ENCODE measurements at places on chromosomes 7 and 10.
A peak's percentile ranks its signal among the peaks of the same experiment; 100 is the strongest.

GRCh38 chr10:3886641-3887251, 101.7 kb upstream of the KLF6 start:
- no peak for DNase-seq

- DNase-seq, result no peak
Observed at GRCh38 chr7:141992156-141992555, 3.5 kb upstream of the MGAM start.

- no peak for DNase-seq
Observed at GRCh38 chr7:115748123-115748738, 282.3 kb downstream of the TFEC start.

DNA sequence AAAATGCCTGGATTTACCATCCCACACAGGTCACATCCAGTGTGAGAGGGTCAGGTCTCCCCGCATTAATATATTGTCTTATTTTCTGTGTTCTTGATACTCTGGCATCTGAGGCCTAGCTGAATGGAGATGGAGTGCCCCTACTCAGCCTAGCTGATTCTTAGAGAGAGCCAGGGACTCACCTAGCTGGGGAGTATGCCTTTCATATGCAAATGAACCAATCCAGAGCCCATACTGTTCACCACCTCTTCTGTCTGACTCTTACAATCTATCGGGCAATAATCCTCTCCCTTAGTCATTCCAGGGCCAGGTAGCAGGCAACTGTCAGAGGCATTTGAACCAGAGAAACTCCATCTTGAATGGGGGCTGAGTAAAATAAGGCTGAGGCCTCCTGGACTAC, 46.3 kb downstream of the LBX1 start:
- no peak for DNase-seq

- no peak for DNase-seq
Observed at GRCh38 chr7:150649080-150649385, 16.8 kb upstream of the GIMAP6 start.

GRCh38 chr7:102830197-102830596, 81.4 kb downstream of the FAM185A start:
- DNase-seq, result no peak

DNA sequence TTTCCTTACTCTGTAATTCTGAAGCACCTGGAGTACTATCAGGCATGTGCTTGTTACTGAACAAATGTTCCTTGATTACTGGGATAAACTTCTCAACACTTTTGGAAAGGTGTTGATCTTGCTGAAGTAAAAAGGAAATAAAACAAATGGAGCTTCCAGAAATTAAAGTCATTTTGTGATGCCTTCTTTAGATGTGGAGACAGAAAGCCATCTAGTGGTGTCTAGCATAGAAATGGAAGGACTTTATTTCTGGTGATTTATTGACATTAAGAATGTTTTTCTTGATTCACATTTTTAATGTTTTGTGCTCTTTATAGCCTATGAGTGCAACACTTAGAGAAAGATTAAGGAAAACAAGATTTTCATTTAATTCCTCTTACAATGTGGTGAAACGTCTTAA, 1.4 kb downstream of the SFR1 start:
- no peak for DNase-seq

DNA sequence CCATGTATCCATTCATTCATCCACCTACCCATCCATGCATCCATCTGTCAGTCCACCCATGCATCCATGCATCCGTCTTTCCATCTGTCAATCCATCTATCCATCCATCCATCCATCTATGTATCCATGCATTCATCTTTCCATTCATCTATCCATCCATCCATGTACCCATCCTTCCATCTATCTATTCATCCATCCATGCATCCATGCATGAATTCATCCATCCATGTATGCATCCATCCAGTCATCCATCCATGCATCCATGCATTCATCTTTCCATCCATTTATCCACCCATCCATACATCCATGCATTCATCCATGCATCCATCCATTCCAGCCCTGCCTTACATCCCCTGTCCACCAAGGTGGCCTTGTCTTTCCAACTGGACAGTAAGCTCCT, 45.7 kb downstream of the SORCS3 start:
- DNase-seq, result no peak

DNA sequence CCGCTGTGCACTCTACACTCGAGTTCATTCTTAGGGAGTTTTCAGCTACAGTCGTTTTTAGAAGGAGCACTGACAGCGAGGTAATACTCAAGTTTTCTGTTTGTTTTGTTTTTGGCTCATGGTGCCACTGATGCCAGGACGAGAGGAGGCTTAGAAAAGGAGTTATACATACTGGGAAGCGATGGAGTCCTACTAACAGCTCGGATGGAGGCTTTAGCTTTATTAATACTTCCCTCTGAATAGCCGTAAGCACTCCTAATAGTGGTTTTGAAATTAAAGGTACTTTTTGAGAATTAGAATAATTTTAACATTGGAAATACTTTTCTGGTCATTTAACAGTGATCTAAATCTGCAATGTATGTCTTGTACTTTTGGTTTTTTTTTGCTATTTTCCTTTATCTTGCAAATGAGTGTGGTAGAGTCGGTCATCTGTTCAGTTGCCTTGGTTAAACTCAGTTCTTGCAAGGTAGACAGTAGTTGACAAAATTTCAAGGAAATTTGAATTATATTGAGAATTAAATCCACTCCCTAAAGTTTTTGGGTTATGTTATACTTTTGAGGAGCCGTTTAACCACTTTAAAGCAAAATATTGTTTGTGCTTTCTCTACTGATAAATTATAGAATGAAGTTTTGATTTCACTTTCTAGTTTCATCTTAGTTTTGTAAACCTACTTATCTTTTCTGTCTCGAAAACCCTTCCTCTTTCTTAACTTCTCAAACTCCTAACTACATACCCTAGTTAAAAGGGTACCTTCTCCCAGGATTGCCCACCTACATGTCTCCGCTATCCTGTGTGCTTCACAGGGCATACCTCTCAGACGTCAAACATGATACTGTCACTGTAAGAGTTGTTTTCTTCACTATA, 1.5 kb downstream of the HBP1 start:
- no peak for DNase-seq

DNA sequence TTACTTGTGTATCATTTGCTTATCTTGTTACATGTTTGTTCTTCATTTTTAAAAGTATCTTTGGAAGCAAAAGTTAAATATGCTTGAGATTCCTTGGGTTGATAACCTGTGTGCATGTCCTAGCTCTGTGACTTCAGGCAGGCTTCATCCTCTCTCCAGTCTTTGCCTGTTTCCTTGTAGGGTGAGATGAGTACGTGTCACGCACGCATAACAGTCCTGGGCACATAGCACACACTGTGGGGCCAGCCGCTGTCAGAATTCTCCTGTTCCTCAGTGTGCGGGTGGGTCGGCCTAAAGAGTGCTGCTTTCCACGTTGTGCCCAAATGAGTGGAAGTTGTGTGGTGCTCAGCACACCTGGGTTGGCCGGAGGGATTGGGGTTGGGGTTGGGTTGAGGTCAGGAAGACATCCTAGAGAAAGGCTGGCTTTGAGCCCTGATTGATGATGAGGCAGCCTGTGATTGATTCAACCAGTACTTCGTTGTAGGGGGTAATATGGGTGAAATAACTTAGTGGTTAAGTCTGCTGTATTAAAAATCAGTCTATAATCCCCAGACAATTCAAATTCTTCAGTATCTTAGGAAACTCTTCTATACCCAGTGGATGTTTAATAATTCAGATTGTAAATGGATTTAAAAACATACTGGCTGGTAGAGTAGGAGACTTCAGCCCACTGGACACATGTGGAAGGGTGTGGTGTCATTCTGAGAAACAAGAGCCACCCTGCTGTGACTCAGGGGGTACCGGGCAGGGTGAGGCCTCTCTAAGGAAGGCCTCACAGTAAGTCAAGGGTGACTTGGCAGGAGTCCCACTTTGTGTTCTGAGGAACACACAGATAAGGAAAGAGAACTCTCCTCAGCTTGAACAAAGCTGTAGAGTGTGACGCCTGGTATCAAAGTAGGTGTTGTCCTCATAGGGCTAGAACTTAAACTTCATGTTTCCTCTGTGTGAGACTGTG, 54.8 kb downstream of the DAGLB start:
- peak; percentile 52 for DNase-seq

GRCh38 chr10:6151087-6151977, 51.4 kb upstream of the PFKFB3 start:
- peak; percentile 84 for DNase-seq

DNA sequence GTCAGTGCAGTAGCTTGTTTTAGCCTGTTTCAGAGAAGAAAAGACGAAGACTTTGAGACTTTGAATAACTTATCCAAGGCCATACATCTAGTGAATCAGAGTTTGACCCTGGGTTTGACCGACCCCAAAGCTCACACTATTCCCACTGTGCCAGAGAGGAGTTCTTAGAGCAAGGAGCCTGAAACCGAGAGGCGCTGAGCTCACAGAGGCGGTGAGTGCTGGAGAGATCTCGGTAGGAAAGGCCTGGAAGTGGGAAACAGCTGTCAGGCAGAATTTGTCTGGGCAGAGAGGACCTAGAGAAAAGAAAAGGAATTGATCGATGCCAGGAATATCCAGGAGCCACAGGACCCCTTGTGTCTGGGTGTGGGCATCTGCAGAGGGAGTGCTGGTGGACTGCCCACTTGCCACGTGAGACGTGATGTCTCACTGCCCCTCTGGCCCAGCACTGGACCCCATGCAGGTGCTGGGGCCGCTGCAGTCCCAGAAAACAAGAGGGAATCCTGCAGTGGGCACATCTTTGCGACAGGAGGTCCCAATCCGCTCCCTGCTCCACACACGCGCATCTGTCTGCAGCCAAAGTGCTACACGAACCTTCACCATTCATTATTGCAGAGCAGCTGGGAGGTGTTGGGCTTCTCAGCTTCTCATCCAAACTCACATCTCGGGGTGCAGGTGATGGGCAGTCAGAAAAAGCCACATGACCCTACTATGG, 6.2 kb downstream of the CALML3 start:
- no peak for DNase-seq

DNA sequence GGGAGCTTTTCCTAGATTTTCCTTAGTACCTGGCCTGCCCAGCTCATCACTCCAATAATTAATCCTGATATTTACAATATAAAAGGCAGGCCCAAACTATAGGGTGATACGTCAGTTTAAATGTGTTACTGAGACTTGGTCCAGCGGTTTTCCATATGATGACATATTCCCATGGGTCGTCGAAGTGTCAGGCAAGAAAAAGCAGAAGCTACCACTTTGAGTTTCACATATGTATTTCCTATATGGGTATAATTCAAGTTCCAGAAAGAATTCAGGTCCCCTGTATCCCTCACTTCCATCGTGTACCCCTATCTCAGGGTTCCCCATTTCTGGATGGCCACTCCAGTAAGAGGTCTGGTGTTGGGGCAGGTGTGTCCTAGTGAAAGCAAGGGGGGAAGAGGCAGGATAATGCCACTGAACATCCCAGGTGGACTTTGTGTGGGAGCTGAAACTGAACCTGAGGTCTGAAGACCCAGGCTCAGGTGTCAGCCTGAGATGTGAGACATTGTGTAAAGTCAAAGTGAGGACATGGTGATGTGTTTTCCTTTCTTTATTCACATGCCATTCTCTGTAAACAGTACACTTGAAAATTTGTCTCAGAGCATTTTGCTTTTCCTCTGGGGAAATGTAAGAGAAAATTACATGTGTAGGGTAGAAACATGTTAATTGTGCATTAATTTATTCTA, 167.8 kb downstream of the PLXDC2 start:
- DNase-seq, result no peak

DNA sequence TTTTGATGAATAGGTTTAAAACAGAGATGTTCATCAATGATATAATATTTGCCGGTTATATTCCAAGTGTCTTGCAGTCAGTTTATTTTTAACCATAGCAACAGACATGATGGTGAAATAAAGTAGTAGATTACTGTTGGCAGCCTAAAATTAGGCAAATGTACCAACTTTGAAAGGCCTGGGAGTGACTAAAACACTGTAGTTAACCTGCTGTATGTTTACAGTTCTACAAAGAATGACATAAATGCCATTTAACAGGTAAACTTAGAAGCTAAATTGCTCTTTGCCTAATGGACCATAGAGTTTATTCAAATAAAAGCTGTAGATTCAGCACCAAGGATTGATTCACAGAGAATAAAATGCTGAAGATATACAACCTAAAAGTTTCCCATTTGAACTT, 64.1 kb downstream of the PHTF2 start:
- DNase-seq, result no peak

DNA sequence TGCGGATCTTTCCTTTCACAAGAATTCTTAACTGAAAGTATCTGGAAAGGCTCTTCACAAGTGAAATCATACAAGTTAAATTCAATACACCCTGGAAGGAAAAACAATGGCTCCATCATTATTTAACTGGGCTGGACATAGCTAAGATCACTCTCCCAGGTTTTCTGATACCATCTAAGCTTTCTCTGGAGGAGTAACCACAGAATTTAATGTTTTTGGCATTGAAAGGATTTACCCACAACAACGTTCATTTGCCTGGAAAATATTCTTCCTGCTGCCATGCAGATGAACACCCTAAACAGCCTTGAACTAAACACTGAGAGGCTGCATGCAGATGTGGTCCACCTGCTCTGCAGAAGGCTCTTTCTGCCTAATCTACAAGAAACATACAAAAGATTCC, 4.3 kb downstream of the NEBL start:
- no peak for DNase-seq

DNA sequence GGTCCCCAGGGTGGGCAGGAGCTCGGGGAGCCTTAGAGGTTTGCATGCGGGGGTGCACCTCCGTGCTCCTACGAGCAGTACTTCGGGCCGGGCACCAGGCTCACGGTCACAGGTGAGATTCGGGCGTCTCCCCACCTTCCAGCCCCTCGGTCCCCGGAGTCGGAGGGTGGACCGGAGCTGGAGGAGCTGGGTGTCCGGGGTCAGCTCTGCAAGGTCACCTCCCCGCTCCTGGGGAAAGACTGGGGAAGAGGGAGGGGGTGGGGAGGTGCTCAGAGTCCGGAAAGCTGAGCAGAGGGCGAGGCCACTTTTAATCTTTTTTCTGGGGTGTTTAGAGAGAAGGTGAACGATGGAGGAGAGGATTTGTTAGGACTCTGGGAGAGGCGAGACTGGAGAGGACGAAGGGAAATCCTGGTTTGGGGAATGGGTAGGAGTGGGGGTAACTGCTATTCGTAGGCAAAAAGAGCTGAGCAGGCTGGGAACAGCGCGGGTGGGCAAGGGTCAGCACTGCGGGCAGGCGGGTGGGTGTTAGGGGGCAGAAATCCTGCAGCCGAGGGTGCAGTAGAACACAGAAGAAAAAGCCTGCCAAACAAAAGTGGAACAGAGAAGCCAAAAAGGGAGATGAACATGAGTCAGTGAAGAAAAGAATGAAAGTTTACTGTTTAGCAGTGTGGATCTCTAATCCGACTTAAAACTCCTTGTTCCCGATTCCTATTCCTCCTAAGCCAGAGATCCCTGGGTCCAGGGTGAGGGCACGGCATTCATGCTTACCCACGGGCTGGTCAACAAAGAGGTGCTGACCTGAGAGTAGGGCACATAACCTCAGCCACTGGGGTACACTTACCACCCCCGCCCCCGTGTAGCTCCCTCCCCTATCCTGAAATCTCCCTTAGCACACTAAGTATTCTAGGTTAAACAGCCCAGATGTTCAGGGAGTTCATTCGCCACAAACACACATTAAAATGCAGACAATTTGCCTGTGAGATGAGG, 26.9 kb downstream of the PRSS2 start:
- peak; percentile 31 for DNase-seq

DNA sequence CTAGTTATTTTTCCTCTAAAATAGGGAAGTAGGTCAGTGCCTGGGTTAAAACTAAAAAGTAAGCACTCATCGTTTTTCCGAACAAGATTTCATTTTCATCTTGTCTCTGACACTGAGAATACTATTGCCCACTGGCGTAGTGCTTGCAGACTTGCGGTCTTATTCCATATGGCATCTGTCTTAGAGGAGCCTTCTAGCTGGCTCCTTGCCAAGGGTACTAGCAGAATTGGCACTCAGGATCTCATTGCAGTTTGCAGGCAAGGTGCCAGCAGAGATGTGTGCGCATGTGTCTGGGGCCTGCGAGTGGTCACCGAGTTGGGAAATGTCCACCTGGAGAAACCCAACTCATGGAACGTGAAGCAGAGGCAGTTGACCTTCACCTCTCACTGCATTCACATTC, 143.4 kb downstream of the CELF2 start:
- peak; percentile 36 for DNase-seq

All from ascending aorta (tissue), 2 donors.